ENCODE measurements at places on chromosomes 1 and 21. TPM values are rescaled to one million over a fixed set of nuclear protein-coding genes. Genes with fewer than 3 reads are reported as not detected.
A peak's percentile ranks its signal among the peaks of the same experiment; 100 is the strongest.

DNA sequence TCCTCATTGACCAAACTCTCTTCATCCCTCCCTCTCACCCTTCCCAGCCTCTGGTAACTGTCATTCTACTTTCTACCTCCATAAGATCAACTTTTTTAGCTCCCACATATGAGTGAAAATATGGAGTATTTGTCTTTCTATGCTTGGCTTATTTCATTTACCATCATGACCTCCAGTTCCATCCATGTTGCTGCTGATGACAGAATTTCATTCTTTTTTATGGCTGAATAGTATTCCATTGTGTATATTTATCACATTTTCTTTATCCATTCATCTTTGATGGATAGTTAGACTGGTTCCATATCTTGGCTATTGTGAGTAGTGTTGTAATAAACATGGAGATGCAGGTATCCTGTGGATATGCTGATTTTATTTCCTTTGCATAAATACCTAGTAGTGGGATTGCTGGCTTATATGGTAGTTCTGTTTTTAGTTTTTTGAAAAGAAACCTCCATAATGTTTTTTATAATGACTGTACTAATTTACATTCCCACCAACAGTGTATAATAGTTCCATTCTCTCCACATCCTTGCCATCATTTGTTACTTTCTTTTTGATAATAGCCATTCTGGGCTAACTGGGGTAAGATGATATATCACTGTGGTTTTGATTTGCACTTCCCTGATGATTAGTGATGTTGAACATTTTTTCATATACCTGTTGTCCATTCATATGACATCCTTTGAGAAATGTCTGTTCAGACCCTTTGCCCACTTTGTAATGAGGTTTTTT, 35.7 kb downstream of the IARS2 start:
- no peak for DNase-seq

- DNase-seq, result no peak
These were observed 50.8 kb upstream of the KCNJ6 start for GRCh38 chr21:37967036-37967435.

- no peak for DNase-seq
These were observed 68.2 kb upstream of the PRDX6 start for GRCh38 chr1:173408886-173409285.

Gene ORC1
- 15.6 TPM for total RNA-seq

Gene CSMD2
- total RNA-seq, result not detected

DNA sequence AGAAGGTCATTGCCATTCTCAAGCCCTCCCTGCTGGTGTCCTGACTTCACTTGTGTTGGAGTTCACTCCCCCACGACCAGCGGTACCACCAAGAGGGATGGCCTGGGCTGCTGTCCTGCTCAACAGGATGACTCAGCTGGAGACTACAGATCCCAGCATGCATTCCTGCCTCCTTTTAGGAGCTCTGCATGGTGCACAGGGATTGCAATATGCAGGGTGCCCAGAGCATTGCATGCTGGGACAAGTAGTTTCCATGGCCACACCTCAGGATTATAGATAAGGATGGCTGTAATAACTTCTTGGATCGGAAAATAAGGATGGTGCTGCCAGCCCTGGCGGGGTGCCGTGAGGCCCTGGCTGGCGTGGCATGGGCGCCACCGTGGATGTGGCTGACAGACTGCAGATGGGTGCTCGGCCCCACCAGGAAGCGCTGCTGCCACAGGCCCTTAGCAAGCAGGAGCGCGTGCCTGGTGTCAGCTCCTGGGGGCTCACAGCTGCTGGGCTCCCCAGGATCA, 150.0 kb downstream of the CASZ1 start:
- peak; percentile 50 for DNase-seq

Gene OSCP1
- total RNA-seq, result 4.5 TPM

Gene GLMN
- 16.3 TPM for total RNA-seq

- peak; percentile 14 for DNase-seq
These were observed 17.9 kb downstream of the LGALS8 start for GRCh38 chr1:236541710-236542109.

DNA sequence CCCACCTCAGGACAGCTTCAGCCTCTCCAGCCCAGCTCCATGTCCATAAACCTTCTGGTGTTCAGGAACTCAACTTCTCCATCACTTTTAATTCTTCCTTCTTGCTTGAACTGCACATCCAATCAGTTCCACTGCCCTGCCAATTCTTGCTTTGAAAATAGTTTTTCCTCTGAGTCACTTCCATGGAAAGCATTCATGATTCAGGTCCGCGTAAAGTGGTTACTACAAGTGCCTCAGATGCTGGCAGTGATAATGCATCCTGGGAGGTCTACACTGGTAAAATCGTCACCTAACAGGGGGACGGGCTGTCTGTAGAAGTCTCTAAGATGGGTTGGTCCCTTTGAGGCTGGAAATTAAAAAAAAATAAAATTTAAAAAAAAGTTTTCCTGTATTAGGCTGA, 25.9 kb upstream of the RCAN1 start:
- peak; percentile 68 for DNase-seq

Gene IL20
- total RNA-seq, result not detected

DNA sequence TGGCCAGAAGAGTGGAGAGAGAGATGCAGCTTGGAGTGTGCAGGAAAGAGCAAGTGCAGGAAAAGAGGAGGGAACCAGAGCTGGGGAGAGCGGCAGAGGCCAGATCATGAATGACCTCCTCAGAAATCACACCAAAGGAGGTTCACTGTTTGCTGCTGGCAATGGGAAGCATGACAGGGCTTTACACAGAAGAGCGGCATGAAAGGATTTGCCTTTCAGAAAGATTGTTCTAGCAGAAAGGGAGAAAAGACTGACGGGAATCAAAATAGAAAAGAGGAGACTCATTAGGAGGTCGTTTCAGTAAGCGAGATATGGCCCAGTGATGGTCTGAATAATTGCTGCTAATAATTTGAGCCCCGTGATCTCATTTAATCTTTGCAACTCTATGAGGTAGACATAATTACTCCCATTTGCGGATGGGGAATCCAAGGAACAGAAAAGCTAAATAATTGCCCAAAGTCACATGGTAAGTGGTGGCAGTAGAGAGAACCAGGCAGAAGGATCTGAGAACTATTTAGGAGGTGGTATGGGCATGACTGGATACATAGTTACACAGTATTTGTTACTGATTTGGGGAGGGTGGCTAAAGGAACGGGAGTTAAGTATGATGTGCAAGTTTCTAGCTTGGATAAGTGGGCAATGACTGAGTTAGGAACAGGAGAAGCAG, 12.5 kb upstream of the HNRNPR start:
- no peak for DNase-seq

DNA sequence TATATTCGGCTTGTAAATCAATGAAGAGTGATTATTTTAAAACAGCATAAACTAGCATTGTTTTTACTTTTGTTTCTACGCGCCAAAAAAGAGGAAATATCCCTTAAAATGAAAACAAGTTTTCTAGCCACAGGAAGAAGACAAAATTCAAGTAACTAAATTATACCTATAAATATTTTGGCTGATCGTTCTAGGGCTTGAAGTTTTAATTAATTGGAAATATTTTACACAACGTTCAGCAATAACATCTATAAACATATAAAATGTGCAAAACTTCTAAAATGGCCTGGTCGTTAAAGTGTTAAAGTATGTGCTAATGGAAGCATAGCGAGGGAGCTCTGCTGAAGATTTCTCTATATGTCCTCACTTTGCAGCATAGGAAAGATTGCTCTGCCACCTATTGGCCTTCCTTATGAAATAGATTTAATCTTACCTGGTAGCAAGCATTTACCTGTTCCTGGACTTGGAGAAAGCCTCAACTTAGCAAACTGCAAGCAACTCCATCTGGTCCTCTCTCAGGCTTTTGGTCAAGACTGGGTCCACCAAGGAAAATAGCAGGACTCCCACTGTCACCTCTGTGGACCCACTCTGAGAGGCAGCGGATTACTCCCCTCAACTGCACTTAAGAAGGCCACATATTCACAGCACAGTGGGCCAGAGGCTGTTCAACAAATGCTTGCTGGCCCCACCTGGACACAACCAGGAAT, 351.3 kb upstream of the RUNX1 start:
- peak; percentile 82 for DNase-seq

Gene TMIGD3
- not detected for total RNA-seq

DNA sequence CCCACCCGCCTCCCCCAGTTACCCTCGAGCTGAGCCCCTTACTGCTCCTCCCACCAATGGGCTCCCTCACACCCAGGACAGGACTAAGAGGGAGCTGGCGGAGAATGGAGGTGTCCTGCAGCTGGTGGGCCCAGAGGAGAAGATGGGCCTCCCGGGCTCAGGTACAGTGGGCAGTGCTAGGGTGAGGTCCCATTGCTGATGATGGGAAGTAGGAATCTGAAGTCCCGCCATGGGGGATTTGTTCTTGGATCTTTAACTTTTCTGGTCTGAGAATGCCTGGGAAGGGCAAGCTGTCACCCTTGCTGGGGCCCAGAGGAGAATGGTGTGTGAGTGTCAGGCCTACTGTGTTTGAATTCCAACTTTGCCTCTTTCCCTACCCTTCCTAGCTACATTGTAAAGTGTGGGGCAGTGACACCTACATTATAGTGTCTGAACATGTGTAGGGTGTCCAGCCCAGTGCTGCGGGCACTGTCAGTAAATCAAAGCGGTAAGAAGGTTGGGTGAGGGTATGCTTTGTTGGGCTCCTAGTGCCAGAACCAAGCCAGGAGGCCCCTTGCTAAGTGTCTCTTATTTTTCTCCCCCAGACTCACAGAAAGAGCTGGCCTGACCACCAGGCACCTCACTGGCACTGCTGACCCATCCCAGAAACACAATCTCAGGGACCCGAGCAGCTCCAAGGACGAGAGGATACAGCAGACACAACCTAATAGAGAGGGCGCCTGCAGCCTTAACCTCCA, 44.7 kb downstream of the YARS1 start:
- DNase-seq, result no peak

GRCh38 chr1:151539321-151540020, 638 bp upstream of the TUFT1 start:
- DNase-seq, result peak; percentile 97

Gene TMPRSS2
- not detected for total RNA-seq
